ENCODE measurements at places on chromosomes 6 and 20.

DNA sequence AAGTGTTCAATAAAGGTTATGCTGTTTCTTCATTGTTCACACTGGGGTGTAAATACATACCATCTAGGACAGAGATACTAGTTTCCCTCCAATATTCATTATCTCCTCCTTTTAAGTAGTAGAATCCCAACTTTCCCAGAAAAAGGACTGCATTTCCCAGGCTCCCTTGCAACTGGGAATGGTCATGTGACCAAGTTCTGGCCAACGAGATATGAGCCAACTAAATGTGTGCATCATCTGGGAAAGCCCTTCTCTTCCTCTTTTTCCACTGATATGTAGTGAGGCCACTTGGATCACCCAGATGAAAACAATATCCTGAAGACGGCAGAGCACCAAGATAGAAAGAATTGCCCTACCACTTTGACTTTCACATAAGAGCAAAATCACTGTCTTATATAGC is 97.9 kb upstream of the PTPRT start:
- DNase-seq = no peak

DNA sequence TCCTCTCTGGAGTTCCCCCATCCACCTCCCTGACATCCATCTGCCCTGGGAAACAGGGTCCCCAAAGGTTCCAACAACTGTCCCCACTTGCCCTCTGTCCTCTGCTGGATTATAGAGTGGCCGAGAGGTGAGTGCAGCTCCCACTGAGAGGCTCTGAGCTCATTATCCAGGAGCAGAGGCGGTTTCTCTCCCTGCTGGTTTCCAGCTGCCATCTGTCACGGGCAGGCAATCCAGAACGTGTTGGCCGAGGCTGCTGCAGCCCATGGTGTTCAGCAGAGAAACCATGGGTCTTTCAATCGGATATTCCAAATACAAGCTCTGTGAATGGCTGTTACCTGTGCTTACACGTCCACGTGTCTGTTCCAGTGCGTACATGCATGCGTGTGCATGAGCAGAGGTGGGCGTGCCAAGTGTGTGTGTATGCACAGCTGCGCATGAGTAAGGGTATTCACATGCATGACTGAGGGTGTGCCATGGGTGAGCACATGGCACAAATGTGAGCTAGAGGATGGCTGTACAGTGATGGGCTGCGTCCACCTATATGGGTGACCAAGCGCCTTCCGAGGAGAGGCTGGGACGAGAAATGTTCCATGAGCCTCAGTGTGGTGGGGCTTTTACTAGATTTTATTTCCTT is 183.7 kb upstream of the PMEPA1 start:
- DNase-seq = no peak

DNA sequence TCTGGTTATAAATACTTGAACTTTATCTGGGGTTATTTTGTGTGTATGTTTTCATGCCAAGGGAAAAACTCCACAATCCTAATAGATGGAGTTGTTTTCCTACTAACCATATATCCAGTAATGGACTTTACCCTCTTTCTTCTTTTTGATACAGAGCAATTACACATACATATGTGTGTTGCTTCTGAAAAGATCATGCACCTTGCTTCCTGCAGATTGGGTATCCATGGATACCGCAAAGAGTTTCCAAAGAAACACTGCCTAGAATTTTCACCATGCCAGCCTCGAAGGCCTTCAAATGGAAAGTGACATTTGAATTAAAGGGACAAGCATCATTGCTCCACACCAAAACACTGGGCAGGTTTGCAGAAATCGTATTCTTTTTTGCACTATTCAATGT is 26.8 kb downstream of the HDDC2 start:
- no peak for DNase-seq

- DNase-seq = no peak
Measured at GRCh38 chr6:161954699-161955276, 680.9 kb upstream of the AGPAT4 start.

DNA sequence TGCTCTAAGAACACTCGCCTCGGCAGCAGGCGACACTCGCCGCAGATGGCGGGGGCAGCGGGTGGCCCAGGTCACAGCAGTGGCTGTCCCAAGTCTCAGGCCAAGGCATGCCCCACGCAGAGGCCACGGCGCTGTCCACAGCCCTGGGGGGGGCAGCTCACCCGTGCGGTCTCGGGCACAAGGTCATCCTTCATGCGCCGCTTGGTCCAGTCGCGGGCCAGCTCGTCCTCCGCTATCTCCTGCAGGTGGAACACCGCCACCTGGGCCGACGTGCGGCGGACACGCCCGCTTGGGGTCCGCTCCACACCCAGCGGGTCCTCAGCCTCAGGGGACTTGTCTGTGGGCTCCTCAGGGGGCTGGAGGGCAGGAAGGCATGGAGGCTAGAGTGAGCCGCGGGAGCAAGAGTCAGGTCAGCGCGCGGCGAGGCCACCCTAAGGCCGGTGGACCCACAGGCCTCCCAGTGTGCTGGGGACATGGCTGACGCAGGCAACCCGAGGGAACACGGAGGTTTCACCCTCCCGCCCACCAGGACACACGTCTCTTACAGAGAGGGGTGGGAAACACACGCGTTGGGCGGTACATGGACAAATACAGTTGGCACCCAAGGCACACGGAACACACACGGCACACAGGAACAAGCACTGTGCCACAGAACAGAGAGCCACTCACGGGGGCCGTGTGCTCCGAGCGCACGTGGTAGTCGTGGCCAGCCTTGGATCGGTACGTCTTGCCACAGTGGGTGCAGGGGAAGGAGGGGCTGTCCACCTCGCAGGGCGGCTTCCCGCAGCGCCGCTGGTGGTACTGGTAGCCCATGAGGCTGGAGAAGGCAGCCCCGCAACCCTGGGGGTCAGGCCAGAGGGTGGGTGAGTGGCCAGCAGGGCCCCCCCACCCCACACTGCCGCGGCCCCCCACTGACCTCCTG is 6.5 kb upstream of the UCKL1 start:
- DNase-seq = no peak

- DNase-seq = no peak
Measured at GRCh38 chr6:143015300-143015706, 45.4 kb upstream of the AIG1 start.

- DNase-seq = no peak
Measured at GRCh38 chr6:54846243-54846856, at the start of gene FAM83B. TSS of gene FAM83B (plus strand) at chr6:54846771. CDS start at chr6:54870247, 23,476 bp downstream.

DNA sequence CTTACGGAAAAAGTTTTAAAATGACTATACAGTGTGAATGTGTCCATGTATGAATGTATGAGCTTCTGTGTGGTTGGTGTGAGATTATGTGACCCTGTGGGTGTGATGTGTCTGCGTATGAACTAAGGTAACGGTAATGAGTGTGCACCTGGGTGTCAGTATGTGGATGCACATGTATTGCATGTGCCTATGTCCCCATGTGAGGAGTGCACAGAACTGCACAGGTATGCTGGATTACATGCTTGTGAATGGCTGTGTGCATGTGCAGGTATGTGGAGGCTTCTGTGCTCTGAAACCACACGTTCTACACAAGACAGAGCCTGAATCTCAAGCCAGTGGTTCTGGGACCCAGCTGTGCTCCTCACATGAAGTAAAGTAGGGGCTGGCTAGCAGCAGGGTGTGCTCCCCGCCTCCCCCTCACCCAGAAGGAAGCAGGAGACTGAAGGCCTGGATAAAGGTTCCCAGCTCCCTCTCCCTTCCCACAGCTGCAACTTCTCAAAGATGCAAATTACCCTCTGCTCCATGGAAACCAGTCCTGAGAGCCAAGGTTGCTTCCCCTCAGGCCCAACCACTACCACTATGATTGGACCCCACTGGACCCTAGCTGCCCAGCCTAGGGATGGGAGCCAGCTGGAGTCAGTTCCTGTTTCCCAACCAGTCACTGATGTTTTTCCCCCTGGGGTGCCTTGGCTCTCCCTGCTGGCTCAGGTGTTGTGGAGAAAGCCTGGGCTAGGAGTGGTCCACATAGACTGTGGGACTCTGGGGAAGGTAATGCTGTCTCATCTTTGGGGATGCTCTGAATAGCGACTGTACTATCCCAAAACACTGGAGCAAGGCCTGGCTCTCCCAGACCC is 24.8 kb upstream of the SPDEF start:
- no peak for DNase-seq

DNA sequence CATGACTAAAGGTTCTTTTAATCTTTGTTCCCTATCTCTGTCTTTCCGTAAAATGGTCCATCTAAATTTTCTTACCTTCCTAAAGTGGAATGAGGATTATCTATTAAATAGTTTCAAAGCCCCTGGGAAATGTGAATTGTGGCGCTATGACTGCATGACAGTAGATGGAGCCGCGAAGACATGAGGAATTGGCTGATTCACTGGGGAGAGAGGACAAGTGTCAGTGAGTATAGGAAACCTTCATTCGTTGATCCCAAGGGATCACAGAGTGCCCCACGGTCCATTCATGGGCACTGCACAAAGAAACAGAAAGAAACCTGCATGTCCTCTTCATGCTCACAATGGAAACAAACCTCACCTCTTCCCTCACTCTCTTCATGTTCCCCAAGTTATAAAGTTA is 479.3 kb upstream of the BTBD3 start:
- no peak for DNase-seq

DNA sequence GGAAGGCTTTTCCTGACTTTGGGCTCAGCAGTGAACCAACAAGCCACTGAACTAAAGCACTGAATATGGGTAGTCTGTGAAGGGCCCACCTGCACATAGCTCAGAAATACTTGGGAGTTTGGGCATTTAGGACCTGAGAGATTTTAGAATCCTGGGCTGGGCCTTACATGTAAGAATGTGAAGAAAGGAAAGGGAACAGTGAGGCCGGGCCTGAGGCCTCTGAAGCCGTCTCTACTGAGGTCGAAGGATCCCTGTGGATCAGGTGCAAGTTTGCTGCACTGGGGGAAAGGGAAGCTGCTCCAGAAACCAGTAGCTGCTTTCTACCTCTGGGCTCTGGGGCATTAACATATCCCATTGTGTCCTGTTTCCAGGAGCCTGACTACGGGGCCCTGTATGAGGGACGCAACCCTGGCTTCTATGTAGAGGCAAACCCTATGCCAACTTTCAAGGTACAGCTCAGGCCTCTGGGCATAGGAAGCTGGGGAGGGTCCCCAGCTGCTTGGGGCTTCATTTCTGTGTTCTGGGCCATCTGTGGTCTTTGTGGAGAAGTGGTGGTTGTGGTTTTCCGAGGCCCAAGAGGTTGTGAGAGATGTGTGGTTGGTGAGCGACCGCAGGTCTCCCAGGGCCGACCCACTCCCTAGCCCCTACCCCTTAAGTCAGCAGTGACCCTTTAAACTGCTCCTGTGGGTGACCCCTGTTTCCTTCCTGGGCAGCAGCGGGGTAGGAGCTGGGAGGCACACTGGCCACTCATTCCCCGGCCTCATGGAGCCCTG is 30.3 kb downstream of the PLCG1 start:
- no peak for DNase-seq

DNA sequence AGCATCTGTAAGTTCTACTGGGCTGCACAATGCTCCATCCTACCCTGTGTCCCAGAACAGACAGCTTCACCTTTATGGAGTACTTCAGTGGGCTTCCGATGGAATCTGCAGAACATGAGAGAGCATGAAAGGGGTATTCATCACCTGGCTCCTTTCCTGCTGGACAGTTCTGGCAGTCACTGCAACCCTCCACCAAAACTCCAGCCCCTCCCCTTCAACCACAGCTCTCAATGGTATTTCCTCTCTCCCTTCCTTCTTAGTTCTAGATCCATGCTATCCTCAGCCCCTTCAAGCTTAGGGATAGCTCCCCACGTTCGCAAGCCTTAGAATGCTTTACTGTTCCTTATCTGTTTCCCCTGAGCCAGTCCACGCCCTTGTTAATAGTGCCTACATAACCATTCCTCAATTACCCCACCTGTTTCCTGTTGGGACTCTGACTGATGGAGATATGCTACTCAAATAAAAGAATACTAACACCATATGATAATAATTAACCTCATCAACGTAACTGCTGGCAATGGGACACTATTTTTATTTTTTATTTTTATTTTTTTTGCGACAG is 26.8 kb downstream of the TRAM2 start:
- no peak for DNase-seq

GRCh38 chr6:24436979-24437378 is 34.2 kb downstream of the MRS2 start:
- DNase-seq = no peak

GRCh38 chr20:14947536-14947935 is 610.1 kb upstream of the FLRT3 start:
- no peak for DNase-seq

GRCh38 chr6:124879992-124880355 is 82.3 kb upstream of the RNF217 start:
- no peak for DNase-seq

DNA sequence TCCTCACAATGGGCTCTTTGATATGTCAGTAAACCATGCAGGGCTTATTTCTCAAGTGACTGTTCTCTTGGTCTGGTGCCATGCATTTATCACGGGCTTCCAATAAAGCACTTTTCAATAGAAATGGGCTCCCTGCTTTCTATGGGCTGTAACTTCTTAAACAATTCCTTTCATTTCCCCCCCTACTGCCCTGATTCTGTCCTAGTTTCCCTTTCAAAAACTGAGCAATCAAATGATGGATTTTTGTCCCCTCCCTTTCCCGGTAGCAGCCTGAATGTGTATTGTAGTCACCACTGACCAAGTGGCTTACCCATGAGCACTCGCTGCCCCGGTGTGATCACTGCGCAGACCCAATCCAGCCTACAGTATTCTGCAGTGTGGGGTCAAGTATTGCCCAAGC is 13.9 kb downstream of the RPS10 start:
- no peak for DNase-seq

DNA sequence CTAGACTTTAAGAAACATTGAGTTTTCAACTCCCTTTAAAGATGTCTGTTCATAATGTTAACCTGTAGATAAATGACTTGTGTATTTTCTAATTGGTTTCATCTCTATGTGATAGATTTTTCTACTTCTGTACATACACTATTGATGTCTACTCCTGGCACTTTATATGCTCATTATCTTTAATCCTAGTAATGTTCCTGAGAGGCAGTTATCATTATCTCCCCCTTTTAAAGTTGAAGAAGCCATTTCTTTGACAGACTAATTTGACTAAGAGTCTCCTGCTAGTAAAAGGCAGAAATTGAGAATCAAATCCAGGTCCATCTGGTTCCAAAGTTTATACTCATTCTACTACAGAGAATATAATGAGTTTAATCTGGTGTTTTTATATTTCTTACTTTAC is 137.2 kb upstream of the SAMD5 start:
- no peak for DNase-seq

DNA sequence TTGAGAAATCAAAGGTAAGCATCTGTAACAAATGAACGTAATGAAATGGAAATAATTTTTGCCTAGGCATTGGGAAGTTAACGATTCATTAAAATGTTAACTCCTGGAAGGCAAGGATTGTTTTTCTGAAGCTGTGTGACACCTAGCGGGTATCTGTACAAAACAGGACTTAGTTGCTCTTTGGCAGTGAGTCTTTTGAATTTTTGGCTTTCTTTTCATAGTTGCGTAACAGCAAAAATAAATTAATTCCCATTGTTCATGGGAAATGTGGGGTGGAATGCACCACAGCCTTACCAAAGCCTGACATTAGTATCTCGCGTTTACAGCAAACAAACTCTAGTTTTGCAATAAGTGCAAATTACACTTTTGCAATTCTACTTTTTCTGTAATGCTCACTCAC is 92.7 kb upstream of the DTNBP1 start:
- no peak for DNase-seq

DNA sequence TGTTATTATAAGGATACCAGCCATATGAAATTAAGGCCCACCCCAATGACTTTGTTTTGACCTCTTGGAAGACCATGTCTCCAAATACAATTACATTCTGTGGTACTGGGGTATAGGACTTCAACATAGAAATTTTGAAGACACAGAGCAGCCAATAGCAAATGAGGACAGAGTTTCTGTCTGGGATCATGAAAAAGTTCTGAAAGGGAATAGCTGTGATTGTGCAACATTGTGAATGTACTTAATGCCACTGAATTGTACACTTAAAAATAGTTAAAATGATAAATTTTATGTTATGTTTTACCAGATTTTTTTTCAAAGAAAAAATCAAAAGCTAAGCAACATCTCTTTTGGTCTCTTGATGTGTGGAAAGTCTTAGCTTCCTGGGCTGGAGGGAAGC is 27.0 kb upstream of the AGPAT4 start:
- DNase-seq = no peak
